ENCODE measurements at places on chromosomes 5 and 9.

- no peak for DNase-seq
These were observed 139.6 kb upstream of the LRRTM2 start for GRCh38 chr5:139014726-139015125.

DNA sequence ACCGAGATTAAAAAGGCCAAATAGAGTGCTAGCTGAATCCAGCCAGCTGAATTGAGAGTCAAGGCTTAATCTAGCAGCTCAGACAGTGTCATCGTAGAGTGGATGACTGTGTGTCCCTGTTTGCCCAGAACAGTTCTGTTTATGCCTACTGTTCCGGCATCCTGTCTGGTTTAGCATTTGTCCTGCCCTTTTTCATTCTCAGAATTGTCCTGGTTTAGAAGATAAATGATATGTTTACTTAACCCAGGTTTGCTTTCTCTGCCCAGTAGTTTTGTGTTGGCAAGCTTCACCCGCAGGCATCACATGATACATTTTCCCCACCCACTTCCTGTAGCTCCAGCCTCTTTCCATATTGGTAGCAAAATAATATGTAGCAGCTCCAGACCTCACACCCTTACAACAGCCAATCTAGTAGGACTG, 41.3 kb upstream of the ZSWIM6 start:
- DNase-seq: no peak

DNA sequence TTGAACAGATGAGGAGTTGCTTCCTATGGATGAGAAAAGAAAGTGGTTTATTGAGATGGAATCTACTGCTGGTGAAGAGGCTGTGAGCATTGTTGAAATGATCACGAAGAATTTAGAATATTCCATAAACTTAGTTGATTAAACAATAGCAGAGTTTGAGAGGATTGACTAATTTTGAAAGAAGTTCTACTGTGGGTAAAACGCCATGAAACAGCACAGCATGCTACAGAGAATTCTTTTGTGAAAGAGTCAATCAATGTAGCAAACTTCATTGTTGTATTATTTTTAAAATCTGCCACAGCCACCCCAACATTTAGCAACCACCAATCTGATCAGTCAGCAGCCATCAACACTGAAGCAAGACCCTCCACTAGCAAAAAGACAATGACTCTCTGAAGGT, 309.1 kb downstream of the SPOCK1 start:
- no peak for DNase-seq

DNA sequence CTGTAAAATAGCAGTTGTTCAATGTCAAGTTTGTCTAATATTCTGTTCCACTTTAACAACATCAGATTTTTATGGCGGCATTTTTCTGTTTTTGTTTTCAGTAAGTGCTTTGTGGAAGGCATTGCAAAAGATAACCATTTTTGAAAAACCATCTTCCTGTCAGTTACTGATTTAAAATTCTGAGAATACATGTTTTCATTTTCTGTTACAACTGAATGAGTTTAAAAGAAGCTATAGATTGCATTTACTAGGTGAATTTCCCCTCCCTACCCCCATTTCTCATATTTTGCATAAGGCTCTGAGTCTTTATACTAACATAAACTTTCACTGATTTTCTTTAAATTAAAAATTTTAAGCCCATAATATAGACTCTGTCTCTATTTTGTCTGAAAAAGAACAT, 4.6 kb upstream of the ERAP2 start:
- DNase-seq: no peak

DNA sequence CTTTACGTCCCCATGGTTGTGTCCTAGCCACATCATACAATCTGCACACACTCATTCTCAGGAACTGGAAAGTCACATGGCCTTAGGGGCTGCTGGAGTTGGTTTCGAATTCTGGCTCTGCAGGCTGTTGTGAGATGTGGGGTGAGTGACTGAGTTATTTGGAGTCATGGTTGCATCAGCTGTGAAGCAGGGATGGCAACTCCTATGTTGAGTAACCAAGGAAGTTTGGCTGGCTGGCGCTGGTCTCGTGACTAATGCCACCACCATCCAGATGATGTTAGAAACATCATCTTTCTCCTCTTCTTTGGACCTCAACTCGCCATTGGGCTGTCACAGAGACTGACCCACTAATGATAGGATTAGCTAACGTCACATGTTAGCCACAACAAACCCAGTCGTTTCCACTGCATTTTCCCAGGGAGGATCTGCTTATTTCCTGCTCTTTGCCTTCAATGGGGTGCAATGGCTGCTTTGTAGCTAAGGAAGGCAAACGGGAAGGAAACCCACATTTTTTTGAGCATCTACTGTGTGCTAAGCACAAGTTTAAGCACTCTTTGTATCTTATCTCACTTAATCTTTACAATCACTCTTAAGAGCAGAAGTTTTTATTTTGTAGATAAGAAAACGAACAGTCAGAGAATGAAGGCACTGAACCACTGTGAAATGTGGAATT, 78.1 kb upstream of the UBTD2 start:
- DNase-seq: no peak

DNA sequence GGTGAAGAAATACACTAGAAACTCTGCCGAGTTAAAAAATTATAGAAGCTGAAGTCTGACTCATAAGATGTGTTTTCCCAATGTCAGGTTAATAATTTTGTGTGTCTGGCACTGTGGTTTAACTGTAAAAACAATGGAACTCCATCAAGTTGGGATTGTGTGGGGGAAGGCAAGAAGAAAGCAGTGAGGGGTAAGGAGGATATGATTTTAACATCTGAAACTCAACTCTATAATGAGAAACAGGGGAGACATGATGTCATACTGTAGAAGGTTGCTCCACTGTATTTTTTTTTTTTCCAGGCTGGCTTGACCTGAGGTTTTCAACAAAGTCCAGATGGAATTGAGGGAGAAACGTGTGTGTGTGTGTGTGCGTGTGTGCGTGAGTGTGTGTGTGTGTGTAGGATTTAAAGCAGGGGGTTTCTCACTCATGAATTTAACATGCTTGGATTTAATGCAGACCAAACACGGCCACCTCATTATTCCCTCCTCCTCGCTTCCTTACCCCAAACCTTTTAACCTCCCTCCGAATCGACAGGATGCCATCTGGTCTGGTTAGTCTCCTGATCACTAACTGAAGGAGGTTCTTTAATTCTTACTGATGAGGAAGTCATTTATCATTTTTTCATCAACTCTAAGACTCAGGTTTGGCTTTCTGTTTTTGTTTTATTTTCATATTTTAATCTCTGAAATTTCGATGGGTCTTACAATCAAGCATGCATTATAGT, 140.2 kb upstream of the LPAR1 start:
- no peak for DNase-seq

GRCh38 chr5:1399737-1400136, 45.5 kb downstream of the SLC6A3 start:
- DNase-seq: no peak

GRCh38 chr5:150155258-150156026, at the start of gene PDGFRB:
TSS of gene PDGFRB (minus strand) at chr5:150155845. CDS start at chr5:150137047, 18,798 bp downstream.
- DNase-seq: no peak

- no peak for DNase-seq
These were observed 2.8 kb upstream of the PARP8 start for GRCh38 chr5:50663636-50664035.

DNA sequence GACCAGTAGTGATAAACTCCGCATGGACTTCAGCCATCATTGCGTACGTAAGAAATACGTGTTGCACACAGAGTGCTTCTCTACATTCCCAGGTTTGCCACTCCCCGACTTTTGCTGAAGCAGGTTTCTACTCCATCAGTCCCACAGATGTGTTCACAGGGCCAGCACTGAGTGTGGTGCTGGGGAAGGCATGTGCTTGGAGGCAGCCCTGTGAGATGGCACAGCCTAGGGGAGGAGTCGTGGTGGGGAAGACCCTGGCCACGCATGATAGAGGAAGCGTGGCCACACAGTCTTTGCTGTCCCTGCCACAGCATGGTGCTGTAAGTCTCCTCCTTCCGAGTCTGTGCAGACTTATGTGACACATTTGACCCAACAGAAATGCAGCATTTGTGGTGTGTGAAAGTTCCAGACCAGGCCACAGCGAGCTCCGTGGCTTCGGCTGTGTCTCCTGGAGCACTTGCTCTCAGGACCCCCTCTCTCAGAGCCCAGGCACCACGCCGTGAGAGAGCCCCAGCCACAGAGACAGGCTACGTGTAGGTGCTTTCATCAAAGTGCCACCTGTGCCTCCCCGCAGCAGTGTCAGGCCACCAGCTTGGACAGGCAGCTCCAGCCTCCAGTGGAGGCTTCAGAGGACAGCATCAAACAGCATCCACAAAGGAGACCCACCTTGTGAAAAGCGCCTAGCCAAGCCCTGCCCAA, 197.8 kb downstream of the AUH start:
- no peak for DNase-seq

DNA sequence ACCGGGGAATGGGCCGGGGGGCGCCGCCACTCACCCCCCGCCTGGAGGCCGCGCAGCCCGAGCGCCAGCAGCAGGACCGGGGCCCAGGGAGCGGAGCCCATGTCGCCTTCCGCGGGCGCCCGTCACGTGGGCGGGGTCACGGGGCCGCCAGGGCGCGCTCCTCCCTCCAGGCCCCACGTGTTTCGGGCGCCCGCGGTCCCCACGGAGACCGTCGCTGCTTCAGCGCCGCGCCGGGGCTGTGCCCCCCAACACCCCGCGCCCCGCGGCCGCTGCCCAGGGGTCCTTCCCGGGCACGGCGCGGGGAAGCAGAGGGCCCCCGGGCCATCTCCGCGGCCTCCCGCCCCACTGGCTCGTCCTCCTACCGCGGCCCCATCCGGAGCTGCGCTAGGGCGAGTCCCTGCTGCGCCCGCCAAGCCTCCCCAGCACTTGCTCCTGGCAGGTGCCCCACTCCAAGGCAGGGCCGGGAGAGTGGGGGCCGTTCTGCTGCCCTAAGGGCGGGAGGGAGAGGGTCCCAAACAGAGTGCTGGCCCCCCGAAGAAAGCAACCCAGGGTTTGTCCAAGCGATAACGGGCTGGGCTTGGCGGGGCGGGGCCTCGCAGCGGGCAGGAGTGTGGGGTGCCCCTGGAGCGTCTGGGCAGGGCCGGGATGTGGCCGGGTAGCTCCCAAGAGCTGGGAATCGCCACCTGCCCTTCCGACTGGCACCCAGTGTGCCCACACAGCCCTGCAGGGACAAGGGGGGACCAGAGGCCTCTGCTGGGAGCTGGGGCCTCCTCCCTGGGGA, at the start of gene DPP7:
TSS of gene DPP7 (minus strand) at position 121 of the 781 bp plus-strand sequence. CDS start at position 101, 20 bp downstream.
- DNase-seq: peak; percentile 64

DNA sequence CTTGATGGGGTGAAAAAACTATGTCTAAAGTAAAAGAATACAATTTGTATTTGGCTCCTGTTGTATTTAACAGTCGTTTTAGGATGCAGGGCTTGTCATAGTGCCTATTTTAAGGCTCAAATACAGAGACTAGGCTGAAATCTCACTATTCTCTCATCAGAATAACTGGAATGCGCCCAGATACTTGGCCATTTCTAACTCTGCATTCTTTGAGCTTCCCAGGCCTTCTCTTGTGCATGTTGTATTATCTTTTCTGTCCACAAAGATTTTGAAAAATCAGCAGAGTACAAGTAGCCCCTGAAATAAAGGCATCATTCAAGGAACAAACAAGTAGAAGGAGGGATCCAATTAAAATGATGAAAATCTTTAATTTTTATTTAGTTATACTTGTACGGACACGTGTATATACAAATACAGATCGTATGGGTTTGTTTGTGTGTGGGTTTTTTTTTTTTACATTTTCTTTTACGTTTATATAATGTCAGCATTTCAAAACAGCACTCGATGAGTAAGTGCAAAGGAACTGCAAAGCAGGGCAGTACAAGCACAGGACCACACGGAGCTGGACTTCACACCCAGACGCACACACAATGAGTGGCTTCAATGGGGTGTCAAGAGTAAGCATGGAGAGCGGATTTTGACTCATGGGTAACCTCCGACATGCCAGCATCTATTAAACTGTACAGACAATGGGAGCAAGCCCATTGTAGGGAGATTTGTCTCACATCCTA, 294.0 kb downstream of the EFNA5 start:
- no peak for DNase-seq

- no peak for DNase-seq
These were observed 33.0 kb downstream of the KIF4B start for GRCh38 chr5:155046591-155046990.

GRCh38 chr9:124000161-124000783, 11.3 kb upstream of the LHX2 start:
- no peak for DNase-seq

DNA sequence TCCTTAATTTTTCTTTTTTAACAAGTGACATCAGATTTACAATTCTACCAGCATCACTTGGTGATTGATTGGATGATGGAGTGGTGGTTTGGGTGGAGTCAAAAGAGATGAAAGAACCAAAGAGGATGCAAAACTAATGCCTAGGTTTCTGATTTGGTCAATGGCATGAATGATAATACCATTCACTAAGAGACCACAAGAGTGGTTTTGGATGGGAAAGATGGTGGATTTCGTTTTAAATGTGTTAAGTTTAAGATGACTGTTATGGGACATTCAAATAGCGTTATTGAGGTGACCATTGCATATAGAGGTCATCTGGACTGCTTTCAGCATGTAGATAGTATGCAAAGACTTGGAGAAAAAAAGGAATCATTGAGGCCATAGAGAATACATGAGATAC, 3.6 kb downstream of the SMC5 start:
- DNase-seq: no peak

- DNase-seq: no peak
These were observed 95.5 kb downstream of the BARX1 start for GRCh38 chr9:93859431-93860215.

DNA sequence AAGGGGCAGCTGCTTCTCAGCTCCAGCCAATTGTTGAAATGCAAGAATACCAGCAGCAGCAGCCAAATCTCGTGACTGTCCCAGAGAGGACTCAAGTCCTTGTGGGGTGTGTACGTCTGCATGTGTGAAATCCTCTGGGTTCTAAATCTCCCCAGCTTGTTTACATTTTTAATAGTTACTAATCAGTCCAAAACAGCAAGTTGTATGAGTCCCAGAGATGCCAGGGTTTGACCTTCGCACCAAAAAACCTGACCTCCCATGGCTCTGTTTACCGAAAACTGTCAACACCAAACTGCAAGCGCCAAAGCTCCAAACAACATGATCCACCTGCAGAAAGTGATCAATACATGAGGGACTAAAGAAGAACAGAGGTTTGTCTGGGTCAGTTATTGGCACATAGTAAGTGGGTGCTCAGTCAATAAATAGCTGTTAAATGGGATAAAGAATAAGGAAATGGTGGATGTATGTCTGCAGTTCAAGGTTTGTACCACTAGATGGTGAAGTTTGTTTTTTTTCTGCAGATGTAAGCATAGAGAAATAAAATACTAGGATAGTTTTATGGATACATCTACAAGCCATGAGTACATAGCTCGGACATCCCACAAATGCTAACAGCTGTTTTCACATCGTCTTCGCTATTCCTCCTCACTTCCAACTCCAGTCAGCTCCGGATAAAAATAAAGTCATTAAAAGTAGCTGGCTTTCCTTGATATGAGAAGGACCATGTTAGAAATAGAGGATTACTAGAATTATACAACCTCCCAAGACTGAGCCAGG, 85.3 kb upstream of the ADRB2 start:
- no peak for DNase-seq

DNA sequence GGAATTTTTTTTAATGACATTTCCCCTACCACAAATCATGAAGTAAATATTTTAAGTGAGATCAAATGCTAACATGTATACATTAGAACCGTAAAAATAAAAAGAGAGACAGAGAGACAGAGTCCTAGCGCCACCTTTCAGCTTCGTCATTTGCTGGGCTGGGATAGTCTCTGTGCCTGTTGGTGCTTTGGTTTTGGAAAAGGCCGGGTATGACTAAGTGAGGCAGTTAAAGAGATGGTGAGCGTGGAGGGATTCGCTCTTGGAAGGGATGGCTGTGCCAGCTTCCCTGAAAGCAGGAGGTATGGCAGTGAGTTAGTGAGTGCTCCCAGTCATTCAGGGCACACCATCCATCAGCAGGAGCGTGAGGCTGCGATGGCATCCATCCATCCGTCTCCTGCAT, 729.6 kb upstream of the WWC1 start:
- no peak for DNase-seq

Measured in stimulated activated CD4-positive, alpha-beta T cell treated with anti-CD3 and anti-CD28 coated beads, TNF-alpha, amount 100 ng/mL, for 4 hours (primary cell).